ENCODE measurements at places on chromosomes 12 and 14. TPM values are rescaled to one million over a fixed set of nuclear protein-coding genes. Genes with fewer than 3 reads are reported as not detected.

DNA sequence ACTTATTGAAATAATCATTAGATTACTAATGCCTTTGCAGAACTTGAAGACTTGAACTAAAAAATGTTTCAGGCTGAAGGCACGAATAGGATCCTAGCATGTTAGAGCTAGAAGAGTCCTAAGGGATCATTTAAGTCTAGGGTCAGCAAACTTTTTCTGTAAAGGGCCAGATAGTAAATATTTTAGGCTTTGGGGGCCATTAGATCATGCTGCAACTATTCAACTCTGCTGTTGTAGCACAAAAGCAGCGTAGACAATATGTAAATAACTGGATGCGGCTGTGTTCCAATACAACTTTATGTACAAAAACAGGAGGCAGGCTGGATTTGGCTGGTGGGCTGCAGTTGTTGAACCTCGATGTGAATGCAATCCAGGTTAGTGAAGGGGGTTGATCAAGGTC, 221.7 kb downstream of the ATP23 start:
- no peak for DNase-seq

GRCh38 chr12:81626406-81626805, 132.7 kb downstream of the PPFIA2 start:
- DNase-seq, result no peak

DNA sequence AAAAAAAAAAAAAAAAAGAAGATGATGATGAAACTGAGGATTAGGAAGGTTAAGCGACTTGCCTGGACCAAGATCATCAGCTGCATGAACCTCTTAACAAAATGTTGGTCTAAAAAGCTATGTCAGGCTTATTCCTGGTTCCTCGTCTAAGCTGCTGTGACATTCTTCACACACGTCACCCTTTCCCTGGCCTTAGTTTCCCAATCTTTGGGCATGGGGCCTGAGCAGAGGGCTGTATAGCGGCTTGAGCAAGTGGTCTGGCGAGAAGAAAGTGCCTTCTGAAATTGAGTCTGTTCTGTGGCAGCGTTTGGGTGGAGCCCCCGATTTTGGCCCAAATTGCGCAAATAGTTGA, 58.7 kb upstream of the CCND2 start:
- no peak for DNase-seq

DNA sequence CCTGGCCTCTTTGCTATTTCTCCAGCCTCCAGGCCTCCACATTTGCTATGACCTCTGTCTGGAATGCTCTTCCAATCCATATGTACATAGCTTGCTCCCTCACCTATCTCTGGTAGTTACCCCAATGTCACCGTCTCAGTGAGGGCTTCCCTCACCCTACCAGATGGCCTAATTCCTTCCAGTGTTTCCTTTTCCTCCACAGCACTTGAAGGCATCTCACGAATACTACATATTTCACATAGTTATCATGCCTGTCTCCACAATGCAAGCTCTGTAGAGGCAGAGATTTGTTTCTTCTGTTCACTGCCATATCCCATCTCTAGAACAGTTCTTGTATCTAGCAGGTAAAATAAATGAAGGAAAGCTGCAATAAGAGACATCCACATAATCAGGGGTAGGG, 21.3 kb upstream of the HSP90B1 start:
- no peak for DNase-seq

DNA sequence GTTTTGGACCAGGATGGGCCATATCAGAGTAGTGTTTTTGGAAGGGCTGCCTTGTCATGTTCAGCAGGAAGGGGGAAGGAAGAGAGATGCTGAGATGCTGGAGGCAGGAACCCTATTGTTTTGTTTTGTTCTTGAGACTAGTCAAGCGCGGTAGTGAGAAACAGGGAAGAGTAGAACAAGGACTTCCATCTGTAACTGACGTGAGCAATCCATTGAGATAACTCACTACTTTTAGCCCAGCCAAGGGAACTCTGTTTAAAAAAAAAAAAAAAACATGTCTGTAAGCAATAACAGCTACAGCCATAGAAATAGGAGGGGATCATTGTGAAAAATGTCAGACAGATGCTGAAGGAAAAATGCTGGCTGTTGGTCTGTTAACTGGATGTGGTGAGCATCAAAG, 34.0 kb downstream of the CD9 start:
- DNase-seq, result no peak

GRCh38 chr14:92609955-92610354, 96.4 kb downstream of the RIN3 start:
- DNase-seq, result no peak

AJUBA gene
- 90.8 TPM for total RNA-seq

NRXN3 gene
- total RNA-seq, result 1.6 TPM

All from kidney epithelial cell (primary cell).